IPS-NIHi11 (cell line): ENCODE measurements at places on chromosomes 3 and 15.

DNA sequence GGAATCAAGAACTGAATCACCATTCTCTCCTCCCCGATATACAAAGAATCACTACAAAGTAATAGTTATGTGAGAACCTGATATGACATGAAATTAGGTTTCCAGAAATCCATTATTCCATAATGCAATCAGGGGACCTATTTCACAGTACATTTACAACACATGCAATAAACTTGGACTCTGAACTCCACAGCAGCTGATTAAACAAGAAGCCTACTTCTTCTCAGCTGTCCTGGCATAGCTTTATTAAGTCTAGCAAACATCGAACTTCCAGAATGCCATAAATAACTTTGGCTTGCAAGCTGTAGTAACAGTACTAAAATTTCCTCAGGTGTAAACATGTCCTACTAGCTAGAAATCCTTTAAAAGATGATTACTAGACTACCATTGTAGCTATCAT is 17.8 kb downstream of the PDCD10 start:
- no peak for DNase-seq

- DNase-seq, result peak; percentile 32
Measured at GRCh38 chr15:78003539-78004008, 73.9 kb downstream of the TBC1D2B start.

GRCh38 chr3:106097817-106098435 is 229.1 kb upstream of the CBLB start:
- no peak for DNase-seq

- no peak for DNase-seq
Measured at GRCh38 chr3:66489581-66489980, 11.2 kb downstream of the LRIG1 start.

DNA sequence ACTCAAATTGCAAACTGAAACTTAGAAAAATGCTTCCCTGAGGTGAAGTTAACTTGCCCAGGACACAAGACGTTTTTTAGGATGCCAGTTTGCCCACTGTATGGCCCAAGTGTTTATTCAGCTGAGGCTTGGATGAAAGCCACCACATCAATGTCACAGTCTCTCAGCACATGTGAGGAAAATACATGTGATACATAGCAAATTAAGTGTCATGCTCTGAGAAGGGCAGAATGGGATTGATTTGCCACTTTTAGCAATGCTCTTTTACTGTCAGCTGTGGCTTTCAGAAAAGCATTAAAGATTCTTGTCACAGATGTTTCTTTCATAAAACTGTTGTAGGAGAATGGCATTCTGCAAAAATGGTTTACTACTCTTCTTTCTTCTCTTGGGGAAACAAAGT is 165.5 kb downstream of the ZIC1 start:
- no peak for DNase-seq

DNA sequence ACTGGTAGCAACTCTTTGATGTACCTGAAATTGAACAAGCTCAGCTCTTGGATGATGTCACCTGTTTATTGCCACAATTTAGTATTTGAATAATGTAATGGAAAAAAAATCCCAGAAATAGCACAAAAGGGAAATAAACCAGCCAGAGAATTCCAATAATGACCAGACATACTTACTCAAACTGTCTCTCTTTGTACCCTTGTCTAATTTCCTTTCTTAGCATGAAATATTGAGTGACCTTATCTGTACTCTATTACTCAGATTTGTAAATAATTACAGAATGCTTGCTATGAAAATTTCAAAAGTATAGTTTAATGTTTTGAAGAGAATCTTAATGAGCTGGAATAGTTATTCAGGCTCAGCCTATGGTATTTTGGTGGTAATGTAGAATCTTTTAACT is 555.4 kb upstream of the SGO1 start:
- DNase-seq, result no peak

DNA sequence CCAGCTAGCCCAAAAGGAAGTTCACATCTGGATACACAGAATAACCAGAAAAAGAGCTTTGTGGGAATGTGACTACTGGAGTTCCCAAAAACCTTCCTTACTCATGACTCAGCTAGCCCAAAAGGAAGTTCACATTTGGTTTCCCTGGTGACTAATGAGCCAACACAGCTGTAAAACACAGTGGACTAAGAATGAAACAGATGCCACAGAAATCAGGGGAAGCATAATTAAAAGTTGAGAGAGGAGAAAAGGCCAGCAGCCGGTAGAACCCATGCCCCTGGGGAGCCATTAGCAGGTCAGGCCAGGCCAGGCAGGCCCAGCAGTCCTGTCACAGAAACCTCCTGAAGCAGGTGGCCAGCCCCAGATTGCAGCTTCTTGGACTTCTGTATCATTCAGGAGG is 130.3 kb downstream of the GHSR start:
- DNase-seq, result no peak

DNA sequence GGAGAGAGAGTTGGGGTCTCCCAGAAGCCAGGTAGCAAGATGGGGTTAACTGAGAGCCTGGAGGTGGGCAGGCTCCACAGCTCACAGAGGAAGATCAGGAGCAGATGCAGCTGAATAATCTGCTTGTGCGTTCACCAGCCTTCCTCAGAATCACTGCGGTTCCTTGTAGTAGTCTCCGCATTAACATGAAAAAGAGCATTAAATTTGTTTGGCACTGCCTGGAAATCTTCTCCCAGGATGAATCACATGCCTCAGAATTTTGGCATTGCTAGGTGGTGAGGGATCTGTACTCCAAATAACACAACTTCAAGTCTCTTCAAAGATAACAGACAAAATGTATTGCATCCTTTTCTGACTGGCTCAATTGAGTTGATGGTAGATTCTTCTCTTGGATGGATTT is 700.6 kb upstream of the ARRDC4 start:
- no peak for DNase-seq

GRCh38 chr3:21859124-21860081 is 108.4 kb upstream of the ZNF385D start:
- peak; percentile 11 for DNase-seq

- DNase-seq, result no peak
Measured at GRCh38 chr3:87276484-87276883, at the start of gene POU1F1. Gene POU1F1, minus strand, starts transcription at chr3:87276584. Its CDS starts 122 bp downstream, at chr3:87276462.

DNA sequence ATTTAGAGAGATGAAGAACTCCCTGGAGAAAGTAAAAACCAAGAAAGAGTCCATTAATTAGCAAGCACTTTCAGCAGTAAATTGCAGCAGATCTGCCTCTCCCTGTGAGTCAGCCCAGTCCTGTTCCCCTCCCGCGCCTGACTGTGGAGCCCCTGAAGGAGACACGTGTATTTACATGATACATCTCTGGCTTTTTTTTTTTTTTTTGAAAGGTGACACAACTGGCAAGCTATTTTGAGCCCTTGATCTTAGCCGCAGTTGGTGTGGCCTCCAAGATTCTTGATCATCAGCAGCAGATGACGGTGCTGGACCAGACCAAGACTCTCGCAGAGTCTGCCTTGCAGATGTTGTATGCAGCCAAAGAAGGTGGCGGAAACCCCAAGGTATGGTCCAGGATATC is 271.8 kb upstream of the TPM1 start:
- no peak for DNase-seq

DNA sequence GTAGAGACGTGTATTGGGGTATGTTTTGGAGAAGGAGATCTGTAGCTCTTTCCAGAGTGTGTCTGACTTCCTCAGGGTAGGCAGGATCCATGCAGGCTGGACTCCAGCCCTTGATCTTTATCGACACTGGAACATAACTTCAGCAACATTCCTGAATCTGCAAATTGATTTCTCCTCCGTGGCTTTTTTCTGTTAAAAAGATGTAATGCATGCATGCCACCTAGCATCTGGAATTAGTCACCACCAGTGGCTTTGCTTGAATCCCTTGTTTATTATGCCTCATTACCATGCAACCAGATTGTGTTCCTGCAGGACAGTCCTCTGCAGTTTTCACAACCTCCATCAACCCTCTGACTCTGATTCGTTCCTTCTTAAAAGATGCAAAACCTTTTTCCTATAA is 86.1 kb downstream of the CCNL1 start:
- no peak for DNase-seq

GRCh38 chr3:58177747-58178527 is 32.8 kb downstream of the DNASE1L3 start:
- DNase-seq, result peak; percentile 87

- DNase-seq, result no peak
Measured at GRCh38 chr3:9501226-9501625, 52.4 kb downstream of the LHFPL4 start.

- DNase-seq, result no peak
Measured at GRCh38 chr3:418239-418929, 221.8 kb downstream of the CHL1 start.
